G401 (cell line): ENCODE measurements at places on chromosomes 11 and 22.

DNA sequence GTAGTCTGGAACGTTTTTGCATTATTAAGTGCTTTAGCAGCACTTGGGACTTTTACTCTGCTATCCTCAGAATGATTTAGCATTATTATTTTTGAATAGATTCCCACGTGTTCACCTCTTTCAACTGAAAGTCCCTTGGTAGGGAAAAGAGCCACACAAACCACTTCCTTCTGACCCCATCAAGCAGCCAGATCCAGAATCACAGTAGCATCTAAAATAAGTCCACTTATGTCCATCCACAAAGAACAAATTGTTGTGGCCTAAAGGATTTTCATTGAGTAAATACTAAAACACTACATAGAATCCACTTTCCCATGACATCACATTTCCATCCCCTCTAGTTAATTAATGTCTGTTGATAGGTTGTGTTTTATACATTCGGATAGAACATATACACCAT is 381.7 kb downstream of the AASDHPPT start:
- DNase-seq = no peak

- DNase-seq = no peak
Observed at GRCh38 chr22:29758959-29759358, 7.8 kb downstream of the ZMAT5 start.

GRCh38 chr11:86003654-86004053 is 65.2 kb downstream of the PICALM start:
- DNase-seq = no peak

DNA sequence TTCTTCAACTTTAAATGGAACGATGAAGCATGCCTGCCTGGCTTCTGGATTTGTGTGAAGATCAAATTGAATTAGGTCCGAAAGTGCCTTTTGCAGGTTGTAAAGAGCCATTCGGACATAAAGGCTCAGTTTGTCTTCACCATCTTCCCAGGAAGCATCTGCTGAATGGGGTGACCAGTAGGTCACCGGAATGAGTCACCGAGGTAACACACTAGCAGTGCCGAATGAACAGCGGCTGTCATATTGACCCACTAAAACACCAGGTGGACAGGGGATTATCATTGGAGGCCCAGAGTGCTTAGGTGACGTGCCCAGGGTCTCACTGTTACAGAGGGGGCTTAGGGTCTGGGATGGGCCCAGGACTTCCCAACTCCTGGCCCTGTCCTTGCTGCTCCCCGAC is 43.1 kb upstream of the MYH9 start:
- no peak for DNase-seq

DNA sequence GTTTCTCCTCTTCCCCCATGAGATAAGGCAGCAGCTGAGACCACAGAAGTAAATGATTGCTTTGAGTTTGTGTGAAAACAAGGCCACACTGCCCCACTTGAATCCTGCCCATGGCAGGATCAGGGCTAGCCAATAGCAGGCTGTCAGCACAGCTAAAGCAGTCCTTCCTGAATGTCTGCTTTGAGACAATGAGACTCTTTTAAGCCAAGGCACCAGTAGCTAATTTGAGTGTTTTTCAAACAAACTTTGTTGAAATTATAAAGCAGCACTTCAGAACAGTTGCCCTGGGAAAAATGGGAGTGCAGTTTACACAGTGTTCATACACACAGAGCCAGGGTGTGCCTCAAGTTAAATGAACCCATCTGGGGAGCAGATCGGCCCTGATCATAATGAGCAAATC is 103.5 kb upstream of the OR5AK2 start:
- no peak for DNase-seq

DNA sequence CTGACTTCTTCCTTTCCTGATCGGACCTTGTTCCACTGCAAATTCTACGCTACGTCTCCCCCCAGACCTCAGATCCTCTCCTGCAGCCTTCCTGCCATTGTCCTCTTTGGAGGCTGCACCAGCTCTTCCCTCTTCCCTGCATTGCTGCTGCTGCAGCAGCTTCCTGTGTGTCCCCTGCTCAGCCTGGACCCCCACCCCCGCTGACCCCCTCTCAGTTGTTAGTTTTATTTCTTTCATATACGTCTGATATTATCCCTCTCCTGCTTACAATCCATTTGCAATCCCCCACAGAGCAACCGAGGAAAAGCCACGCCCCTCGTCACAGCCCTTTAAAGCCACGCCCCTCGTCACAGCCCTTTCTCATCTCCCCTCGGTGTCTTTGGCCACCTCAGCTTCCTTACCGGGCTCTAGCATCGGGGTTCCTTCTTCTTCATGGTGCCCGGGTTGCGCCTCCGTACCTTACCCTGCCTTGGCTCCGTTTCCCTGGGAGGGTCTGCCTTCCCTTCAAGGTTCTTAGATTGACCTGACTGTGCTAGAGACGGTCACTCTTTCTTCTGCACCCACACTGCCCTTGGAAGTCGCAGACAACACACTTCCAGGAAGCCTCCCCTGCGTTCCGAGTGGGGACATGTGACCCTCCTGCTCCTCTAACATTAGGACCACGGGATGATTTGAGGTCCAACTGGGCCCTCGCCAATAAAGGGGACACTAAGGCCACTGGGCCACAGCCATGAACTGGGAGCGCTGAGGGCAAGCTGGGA is 4.8 kb downstream of the MRGPRG start:
- DNase-seq = no peak

GRCh38 chr11:125070699-125071254 is 7.7 kb downstream of the SLC37A2 start:
- no peak for DNase-seq

DNA sequence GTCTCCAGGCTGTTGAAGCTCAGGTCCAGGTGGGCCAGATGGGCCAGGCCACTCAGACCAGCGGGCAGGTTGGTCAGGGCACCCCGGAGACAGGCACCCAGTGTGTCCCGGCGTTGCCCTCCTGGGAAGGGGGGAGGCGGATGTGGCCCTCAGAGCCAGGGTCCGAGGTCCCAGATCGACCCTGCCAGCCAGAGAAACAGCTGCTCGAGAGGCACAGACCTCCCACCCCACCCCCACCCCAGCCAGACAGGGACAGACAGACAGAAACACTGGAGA is 1.6 kb downstream of the PIDD1 start:
- no peak for DNase-seq
